NCI-H2029 treated with DMSO at 0.1 percent for 48 hours (cell line): ENCODE measurements at places on chromosomes 2 and 18.

DNA sequence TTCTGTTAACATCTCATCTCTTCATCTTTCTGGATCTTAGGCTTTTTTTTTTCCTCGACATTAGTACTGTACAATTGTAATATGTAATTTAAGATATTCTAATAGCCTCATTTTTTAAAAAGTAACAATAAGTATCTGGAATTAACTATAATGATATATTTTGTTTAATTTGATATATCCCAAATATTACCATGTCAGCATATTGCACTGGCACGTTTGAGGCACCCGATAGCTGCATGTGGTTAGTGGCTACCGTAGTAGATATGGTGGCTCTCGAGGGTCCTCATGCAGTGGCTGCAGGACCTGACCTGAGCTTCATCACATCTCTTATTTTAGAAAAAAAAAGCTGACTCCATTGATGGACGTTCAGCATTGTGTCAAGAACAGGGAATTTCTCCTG is 371.9 kb downstream of the DPP10 start:
- DNase-seq: no peak

- no peak for DNase-seq
Measured at GRCh38 chr2:171793691-171794678, 100.1 kb downstream of the SLC25A12 start.

DNA sequence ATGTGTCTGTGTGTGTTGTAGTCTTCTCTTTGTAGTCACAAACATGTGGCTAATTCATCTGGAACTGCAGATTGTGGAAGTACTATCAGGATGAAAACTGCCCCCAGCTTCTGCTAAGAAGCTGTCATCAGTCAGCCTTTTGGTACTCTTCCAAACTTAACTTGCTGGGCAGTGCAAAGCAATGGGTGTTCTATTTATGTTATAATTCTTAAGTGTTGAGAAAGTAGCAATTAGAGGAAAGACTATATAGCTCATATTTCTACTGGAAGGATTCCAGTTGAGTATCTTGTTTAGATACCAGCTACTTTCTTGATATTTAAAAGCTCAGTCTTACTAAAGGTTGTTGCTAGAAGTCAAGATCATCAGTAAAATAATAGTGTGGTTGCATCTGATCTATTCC is 52.1 kb downstream of the SLC38A11 start:
- DNase-seq: peak; percentile 17

- DNase-seq: no peak
Measured at GRCh38 chr2:215435280-215435869, 493 bp downstream of the FN1 start.

DNA sequence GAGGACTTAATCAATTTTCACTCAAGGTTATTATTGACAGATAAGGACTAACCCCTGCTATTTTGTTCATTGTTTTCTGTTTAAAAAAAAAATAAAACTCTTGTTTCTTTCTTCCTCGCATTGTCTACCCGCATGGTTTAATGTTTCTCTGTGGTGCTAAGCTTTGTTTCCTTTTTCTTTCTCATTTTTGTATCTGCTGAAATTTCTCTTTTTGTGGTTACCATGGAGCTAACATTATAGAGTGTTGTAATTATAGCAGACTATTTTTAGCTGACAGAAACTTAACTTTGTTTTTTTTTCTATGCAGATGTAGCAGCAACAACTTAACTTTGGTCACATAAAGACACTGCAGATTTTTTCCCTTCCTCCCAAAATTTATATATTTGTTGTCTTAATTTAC is 43.1 kb upstream of the CHN1 start:
- DNase-seq: no peak

GRCh38 chr2:88831792-88832248 is 140.3 kb downstream of the RPIA start:
- peak; percentile 12 for DNase-seq

DNA sequence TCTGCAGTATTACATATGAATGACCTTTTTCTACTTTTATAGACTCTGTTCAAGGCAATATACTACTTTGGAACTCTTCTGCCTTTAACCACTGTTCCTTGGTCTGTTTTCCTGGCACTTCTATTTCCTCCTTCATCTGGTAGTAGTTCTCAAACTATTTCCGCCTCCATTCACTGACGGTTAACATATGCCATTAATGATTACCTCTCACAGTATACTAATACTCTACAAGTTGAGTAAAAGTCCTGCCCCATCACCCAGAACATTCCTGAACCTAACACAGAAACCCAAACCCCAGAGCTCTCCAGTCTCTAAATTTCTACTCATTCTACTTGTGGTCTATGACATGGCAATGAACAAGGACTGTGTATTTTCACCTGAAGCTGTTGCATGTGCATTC is 4.5 kb downstream of the GFPT1 start:
- no peak for DNase-seq

DNA sequence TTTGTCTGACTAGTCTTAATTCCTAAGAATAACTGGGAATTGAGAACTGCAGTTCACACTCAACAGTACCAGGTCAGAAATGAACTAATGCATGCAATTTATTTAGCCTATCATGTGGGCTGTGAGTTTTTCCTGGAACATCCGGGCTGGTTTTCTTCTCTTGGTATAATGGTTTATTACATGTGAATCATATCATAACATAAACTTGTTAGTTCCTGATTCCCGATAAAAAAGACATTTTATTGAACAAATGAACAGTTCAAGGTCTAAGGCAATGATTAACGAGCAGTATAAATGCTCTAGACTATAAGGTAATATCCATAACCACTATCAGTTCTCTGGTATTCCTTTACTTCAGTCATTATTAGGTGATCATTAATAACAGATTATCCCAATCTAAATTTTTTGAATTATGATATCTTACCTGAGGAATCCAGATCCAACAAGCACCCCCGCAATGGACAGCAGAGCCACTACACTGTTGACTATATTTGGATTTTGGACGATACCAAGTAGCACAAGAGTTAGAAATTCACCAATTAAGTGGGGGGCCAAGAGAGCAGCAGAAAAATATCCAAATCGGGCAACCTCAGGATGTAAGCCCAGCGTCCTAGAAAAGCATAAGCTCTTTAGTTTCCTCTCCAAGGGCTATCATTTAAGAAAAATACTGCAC is 19.0 kb downstream of the ABCG5 start:
- no peak for DNase-seq

DNA sequence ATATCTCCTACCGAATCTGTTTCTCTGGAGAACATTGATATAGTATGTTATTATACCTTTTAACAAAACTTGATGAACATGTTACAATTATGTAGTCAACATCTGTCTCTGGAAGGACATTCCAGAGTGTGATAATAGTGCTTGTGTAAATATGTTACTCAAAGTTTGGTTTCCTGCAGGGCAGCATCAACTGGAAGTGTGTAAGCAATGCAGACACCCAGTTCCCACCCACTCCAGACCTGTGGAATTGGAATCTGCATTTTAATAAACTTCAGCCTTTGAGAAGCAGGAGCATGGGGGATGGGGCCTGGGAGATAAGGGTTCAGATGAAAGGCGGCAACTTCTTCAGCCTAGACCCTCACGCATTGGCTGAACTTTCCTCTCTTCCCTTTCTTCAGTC is 398.9 kb downstream of the RND3 start:
- DNase-seq: no peak

DNA sequence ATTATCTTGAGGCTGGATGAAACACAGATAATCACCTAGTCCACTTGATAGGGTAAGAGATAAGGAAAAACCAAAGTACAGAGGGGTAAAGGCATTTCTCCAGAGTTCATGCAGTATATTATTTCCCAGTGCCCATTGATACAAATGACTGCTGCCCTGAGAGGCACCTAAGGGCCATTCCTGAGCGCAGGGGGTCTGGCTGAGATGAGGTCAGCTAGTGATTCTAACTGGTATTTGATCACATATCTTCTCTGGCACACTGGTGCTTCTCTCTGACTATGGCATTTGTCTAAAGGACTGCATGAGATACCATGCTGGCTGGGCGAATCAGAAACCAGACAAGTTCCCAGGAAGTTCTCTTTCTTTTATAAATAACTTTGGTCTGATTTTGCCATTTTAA is 73.3 kb upstream of the TFCP2L1 start:
- DNase-seq: no peak

DNA sequence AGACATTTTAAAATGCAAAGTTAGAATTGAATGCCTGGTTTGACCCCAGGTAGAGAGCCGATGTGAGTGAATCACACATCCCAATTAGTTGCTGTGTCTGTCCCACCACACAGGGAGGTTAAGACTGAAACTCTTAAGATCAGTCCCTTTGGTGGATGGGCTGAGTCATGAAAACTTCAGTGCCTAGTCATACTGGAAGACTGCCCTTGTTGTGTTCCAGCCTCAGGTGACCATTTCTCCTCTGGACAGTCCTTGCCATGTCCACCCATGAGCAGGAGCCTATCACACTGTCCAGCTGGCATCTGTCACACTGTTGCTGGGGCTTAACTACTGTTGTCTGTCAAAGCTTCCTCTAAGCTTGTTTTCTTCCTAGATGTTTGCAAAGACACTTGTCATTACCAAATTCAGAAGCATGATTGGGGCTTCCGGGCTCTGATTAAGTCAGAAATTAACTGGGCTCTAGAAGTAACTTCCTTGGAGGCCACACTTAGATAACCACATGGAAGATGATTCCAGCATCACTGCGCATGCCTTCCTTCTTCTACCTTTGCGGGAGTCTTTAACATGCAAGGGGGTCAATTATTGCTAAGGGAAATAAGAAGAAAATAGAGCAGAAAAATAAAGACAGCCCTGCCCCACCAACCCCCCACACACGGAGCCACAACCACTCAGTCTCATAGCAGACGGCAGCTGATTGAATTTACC is 21.3 kb downstream of the CYRIA start:
- no peak for DNase-seq

GRCh38 chr2:71798266-71799012 is 345.1 kb downstream of the DYSF start:
- DNase-seq: no peak

DNA sequence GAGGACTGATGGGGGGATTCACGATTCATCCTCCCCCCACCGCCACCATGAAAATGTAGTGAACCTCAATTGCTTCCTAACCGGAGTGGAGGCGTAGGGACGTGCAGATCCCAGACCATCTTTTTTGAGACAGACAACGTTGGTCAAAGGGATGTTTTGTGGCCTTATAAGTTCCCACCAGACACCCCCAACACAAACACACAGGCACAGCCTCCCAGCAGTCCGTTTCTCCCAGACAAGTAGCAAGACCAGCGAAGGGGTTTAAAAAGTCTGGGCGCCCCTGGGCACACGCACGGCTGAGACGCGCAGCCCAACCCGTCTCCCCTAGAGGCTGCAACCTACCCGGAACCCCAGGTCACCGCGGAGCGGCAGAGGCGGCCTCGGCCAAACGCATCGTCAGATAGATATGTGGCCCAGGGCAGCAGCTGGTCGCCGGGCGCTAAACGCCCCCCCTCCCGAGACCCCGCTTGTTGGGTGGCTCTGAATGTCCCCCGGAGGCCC is 1.3 kb downstream of the GBX2 start:
- no peak for DNase-seq

- DNase-seq: no peak
Measured at GRCh38 chr2:9846554-9846953, 3.3 kb downstream of the TAF1B start.

GRCh38 chr2:187686416-187687024 is 132.3 kb upstream of the TFPI start:
- DNase-seq: no peak

- peak; percentile 45 for DNase-seq
Measured at GRCh38 chr18:11909591-11910026, 1.5 kb upstream of the MPPE1 start.

GRCh38 chr2:203327582-203327900 is 653 bp upstream of the ABI2 start:
- no peak for DNase-seq

- no peak for DNase-seq
Measured at GRCh38 chr2:232926431-232926939, 56.4 kb downstream of the SNORC start.

- no peak for DNase-seq
Measured at GRCh38 chr2:127411653-127412369, 6.4 kb upstream of the PROC start.

GRCh38 chr18:22193466-22193865 is 24.1 kb downstream of the GATA6 start:
- no peak for DNase-seq

DNA sequence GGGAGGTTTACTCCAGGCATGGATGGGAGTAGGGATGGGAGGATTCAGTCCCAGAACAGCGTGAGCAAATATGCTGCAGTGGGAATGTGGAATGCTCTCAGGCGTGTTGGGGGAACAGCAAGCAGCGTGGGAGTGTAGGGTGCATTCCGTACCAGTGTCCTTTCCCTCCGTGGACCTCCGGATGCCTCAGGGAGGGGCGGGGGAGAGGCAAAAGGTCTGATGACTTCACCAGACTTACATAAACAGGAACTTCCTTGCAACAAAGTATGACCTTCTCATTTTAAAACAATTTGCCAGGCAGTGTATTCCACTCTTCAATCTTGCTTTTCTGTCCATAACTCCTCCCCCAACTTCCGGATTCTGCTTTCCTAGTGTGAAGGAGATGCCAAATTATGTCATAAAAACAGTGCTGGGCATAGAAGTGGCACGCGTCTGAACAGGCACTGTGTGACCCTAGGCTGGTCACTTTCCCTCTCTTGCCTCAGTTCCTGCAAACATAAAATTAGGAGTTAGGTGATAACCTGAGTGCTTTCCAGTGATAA is 36.9 kb downstream of the RPL37A start:
- DNase-seq: no peak

DNA sequence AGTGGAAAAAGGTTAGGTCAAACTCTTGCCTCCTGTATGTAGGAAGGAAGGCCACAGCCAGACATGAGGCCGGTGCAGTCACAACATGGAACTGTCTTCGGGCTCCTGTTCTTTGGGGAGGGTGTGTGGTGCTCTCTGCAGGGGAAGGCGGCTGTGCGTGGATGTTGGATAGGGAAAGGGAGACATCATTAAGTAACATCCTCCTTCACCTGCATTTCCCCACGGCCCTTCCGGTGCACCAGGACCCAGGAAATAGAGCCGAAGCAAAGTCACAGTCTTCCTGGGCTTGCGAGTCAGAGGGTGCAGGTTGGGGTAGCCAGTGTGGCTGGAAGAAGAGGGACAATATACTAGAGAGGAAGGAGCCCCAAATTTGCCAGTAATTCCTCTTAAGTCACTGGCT is 78.9 kb upstream of the SMAD7 start:
- no peak for DNase-seq

DNA sequence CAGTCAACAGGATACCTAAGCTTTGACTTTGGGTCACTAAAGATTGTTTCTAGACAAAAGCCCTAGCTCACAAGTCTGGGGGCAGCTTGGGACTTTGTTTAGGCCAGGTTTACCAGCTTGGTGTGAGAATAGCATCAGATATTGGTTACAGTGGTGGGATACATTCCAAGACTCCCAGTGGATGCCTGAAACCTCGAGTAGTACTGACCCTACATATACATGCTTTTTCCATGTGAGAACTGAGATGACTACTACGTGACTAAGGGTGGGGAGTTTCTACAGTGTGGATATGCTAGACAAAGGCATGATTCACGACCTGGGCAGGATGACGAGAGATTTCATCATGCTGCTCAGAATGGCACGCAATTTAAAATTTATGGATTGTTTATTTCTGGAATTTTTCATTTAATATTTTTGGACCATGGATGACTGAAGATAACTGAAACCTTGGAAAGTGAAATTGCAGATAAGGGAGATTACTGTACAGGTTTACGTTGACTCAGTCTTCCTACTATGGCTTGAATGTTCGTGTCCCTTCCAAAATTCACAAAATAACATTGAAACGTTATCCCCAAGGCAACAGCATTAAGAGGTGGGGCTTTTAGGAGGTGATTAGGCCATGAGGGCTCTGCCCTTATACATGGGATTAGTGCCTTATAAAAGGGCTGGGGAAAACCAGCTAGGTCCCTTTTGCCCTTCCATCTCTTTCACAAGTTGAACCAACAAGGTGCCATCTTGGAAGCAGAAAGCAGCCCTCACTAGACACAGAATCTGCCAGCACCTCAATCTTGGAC is 50.2 kb upstream of the CTAGE1 start:
- no peak for DNase-seq
